ENCODE measurements at places on chromosomes 12 and 14.

DNA sequence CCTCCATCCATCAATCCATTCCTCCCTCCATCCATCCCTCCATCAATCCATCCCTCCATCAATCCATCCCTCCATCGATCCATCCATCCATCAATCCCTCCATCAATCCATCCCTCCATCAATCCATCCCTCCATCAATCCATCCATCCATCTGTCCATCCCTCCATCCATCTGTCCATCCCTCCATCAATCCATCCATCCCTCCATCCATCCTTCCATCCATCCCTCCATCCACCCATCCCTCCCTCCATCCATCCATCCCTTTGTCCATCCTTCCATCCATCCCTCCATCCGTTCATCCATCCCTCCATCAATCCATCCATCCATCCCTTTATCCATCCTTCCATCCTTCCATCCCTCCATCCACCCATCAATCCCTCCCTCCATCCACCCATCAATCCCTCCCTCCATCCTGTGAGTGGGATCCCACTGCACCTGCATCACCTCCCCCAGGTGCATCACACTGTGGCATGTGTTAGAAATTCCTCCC is 338.1 kb upstream of the SFSWAP start:
- no peak for DNase-seq

- no peak for DNase-seq
These were observed 350.5 kb upstream of the TMTC1 start for GRCh38 chr12:30134229-30134628.

DNA sequence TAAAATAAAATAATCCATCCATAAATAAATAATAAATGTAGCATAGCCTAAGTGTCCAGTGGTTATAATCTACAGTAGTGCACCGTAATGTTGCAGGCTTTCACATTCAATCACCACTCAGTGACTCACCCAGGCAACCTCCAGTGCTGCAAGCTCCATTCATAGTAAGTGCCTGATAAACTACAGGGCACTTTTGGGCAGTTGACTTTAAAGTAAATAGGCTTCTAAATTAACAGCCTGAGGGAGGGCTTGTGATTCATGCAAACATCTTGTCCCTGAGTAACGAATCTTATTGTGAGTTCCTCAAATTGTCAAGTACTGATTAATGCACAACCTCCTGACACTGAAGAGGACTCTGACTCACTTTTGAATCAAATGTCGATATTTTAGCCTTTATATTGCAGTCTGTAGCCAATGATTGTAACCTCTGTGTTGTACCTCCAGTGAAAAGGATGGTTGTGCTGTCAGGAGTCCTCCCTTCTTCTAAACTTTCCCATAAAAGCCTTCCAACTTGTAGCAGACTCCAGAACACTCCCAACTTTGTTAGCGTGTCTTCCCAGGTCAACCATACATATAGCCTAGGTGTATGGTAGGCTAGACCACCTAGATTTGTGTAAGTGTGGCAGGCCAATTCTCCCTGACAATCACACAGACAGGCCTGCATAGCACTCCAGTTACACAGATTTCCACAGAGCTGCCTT is 55.0 kb upstream of the BICD1 start:
- no peak for DNase-seq

- no peak for DNase-seq
These were observed 142.5 kb downstream of the LRIG3 start for GRCh38 chr12:58777815-58778214.

DNA sequence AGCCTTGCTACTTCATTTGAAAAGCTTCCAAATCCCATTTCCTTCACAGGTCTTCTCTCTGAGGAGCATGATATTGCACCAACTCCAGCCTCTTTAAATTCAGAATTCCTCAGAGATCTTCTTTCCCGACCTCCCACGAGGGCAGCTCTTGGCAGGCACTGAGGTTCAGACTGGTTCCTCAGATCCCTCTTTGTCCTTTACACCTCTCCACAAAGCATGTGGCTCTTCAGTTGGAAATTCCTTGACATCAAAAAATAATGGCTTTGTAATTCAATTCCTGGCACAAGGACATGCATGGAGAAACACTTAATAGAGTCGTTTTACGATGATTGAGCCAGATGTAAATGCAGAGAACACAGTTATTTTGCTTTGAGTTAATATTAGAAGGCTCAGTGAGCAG is 63.2 kb upstream of the TMX1 start:
- DNase-seq: no peak

- no peak for DNase-seq
These were observed 365.7 kb downstream of the ALG10 start for GRCh38 chr12:34387711-34388635.

GRCh38 chr12:67655829-67656228 is 7.3 kb downstream of the DYRK2 start:
- no peak for DNase-seq

Measured in left cardiac atrium (tissue), 4 donors.